H7 (cell line): ENCODE measurements at places on chromosomes 3 and 15. TPM values are rescaled to one million over a fixed set of nuclear protein-coding genes. Genes with fewer than 3 reads are reported as not detected.

DNA sequence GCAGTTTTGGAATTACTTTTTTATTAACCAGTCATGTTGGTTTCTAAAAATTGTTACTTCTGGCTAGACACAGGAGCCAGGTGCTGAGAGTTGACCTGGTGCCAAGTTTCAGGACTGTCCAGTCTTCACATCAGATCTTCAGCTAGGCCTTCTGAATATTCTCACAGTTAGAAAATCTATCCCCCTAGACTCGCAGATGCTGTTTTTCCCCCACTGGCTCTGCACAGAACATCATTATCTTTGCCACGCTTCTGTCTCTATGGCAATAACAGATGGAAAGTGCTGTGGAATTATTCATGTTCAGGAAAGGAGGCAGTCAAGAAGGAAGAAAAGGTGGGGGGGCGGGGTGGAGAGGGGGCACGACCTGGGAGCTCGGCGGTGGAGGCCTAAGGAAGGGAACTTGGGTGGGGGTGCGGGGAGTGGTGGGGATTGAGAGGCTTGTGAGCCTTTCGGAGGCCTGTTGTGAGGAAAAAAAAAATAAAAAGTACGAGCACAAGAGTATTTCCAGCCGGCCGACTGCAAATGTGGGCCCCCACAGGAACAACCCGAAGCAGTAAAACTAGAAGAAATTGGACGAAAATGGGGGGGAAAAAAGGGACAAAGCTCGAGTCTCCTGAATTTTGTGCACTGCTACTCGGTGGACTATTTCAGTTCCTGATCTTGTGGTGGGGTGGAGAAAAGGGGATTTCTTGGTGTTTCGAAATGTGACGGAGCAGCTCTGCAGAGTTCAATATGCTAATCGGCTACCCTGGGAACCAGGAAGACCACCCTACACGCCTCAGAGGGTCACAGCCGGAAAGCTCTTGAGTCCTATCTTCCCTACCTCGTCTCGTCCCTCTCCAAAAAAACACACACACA, 1.5 kb upstream of the SKIL start:
- DNase-seq: peak; percentile 47

- DNase-seq: no peak
Measured at GRCh38 chr3:9553948-9554513, 409 bp upstream of the LHFPL4 start.

GRCh38 chr3:173037840-173038483, 103.1 kb downstream of the SPATA16 start:
- no peak for DNase-seq

GRCh38 chr3:154642145-154642544, 212.2 kb upstream of the GPR149 start:
- DNase-seq: no peak

The FAM131A gene
- total RNA-seq: 36.9 and 41.1 TPM in 2 replicates

GRCh38 chr3:82596805-82597204, 835.4 kb upstream of the GBE1 start:
- DNase-seq: no peak

GRCh38 chr15:33119273-33119672, 75.2 kb downstream of the FMN1 start:
- DNase-seq: no peak

DNA sequence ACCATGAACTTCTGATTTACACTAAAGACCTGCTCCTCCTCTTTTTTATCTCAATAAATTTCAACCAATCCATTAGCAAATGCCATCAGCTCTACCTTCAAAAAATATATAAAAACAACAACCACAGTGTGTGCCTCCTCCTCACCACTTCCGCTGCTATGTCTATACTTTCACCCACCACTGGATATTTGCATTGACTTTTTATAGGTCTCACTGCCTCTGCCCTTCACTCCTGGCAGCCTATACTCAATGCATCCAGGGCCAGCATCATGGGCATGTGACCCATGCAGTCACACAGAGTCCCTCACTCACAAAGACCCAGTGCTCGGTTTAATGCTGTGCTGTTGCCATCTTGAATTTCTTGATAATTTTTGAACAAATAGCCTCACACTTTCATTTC, 53.5 kb upstream of the CCDC54 start:
- no peak for DNase-seq

The CTDSPL2 gene
- total RNA-seq: 84.5 and 118 TPM in 2 replicates

The AAGAB gene
- total RNA-seq: 44.5 and 48.6 TPM in 2 replicates

DNA sequence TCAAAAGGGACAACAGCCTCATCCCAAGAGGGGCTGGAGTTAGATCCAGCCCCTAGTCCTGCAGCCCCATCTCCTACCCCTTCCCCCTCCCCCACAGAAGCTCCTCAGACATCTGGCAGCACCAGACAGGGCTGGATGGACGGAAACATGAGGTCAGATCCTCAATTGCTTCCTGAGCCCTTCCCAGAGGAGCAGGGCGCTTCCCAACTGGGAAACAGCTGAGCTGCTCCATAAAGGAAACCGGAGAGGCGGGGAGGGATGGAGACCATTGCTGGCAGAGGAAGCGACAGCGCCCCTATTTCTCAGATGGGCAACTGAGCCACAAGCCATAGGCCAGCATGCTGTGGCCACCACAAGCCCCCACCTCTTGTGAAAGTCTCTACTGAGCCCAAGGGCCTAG, 18.3 kb upstream of the CYP11A1 start:
- DNase-seq: peak; percentile 51
